Urothelium cell line (cell line): ENCODE measurements at places on chromosomes 16 and 17.

GRCh38 chr16:83619381-83620150 lies 188.2 kb upstream of the HSBP1 start:
- DNase-seq = peak; percentile 22

DNA sequence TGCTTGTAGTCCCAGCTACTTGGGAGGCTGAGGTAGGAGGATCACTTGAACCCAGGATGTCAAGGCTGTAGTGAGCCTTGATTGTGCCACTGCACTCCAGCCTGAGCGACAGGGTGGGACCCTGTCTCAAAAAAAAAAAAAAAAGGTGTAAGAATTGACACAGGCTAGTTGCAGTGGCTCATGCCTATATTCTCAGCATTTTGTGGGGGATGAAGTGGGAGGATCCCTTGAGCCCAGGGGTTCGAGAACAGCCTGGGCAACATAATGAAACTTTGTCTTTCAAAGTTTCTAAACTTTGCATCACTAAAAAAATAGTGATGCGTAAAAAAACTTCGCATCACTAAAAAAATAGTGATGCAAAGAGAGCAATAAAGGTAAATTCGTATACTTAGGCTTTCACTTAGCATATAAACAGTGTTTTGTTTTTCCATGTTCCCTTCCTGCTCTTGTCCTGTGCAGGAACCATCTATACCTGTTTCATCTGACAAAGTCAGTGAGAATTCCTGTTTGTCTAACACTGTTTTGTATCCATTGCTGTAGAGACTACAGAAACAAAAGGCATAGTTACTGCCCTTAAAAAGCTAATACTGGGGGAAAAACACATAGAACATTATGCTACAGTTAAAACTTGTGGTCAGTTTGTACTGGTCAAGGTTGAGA lies 32.1 kb downstream of the CTCF start:
- no peak for DNase-seq

DNA sequence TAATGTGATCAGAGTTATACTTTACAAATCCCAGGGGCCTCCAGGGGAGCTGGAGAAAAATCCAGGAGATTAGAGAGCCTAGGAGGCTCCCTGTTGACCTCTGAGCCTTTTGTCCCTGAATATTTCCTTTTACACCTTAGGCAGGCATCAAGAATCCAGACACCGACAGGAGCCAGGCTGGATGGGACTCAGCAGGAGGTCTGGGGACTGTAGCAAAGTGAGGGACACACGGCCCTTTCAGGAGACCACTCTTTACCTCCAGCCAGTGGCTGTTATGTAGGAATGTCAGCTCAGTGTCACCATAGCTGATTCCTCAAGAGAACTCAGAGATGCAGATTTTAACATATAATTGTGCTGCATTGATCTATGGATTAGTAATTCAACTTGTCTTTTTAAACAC lies 198.4 kb downstream of the SHISA9 start:
- DNase-seq = no peak

GRCh38 chr17:74554909-74555308 lies 9.0 kb upstream of the CD300C start:
- DNase-seq = no peak

DNA sequence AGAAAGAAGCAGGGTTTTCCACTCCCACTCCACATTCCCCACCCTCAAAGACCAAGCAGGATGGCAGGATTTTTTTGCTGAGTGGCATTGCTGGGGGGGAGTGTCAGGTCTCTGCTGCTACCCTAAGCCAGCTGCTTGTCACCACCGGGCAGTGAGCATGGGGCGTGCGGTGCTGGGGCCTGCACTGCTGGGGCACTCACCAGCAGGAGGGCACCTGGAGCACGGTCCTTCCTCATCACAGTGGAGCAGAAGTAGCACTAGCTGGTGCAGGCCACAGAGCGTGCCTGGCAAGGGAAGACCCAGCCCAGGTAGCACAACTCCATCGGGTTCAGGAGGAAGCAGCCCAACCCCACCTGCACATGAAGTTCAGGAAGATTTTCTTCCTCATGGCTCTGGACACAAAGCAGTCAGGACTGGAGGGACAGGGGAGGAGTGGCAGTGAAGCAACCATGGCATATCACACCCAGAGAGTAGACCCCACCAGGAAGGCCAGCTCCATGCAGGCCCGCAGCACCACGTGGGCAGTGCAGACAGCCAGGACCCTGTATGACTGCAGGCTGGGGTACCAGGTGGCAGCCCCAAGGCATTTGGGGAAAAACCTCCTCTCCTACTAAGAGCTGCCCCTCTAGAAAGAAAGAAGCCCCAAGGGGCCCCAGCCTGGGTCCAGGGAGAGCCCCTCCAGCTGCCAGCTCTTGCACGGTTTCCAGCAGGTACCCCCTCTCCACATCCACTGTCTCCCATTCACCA lies 16.7 kb upstream of the MYO18A start:
- DNase-seq = no peak

GRCh38 chr16:69110406-69110805 lies 5.0 kb downstream of the HAS3 start:
- DNase-seq = no peak

DNA sequence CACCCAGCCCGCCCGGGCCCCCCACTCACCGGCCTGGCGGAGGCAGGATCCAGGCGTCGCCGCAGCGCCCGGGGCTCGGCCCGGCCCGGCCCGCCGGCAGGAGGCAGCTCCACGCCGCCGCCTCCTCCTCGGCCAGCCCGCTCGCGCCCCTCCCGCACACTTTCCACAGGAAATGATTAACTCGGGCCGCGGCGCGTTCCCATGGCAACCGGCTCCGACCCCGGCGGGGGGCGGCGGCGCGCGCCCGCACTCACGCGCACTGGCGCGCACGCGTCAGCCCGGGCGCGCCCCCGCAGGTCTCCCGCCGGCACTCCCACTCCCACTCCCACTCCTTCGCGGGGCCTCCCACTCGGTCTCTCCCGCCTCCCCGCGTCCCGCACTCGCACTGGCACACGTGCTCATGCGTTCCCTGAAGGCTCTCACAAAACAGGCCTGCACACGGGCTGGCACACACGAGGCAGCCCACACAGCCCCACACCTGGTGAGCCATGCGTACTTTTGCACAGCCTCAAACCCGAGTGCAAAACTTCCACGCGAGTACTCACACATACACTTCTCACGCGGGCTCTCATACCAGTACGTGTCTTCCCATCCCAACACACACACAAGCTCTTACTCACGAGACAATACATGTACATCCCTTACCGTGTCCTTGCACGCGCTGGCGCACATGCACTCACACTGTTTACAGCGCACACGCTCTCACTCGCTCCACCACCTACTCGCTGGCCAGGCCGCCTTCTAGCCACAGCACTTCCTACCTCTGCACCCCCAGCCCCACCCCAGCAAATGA lies at the start of gene KIFC3:
TSS of gene KIFC3 (minus strand) at position 151 of the 793 bp plus-strand sequence. CDS start 4,248 bp downstream, outside the sequence.
- peak; percentile 90 for DNase-seq

DNA sequence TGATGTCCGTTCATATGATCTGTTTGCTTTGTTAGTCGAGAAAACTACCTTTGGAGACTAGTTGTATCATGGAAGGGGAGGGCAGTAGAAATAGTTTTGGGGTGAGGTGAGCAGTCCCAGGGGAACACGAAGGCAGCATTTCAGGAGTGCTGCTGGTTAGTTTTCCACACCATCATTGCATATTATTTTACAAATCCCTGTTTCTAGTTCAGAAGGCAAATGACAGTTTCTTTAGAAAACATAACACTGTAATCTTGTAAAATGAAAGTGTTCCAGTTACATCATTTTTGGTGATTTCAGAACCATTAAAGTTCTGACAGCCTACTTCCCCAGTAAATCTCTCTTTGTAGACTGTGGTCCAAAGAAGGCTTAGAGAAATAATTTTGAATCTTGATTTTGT lies 25.4 kb downstream of the BANP start:
- no peak for DNase-seq

GRCh38 chr16:82960918-82961317 lies 334.1 kb downstream of the CDH13 start:
- DNase-seq = no peak

- no peak for DNase-seq
Observed at GRCh38 chr17:10061111-10061845, 137.1 kb downstream of the GAS7 start.

DNA sequence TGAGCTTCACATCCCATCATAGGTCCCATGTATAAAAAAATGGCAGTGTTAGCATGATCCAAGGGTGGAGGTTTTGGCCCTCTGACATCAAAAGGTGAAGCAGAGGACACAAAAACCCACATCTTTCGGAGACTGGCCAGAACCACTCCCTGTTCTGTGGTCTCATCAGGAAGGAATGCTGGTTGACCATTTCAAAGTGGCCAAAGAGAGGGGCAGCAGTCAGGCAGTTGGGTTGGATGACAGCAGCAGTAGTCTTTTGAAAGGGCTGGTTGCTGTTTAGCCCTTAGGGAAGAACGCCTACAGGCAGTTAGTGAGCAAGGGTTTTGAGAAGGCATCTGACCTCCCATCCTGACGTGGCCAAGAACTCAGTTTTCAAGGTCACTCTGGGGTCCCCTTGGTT lies 40.5 kb downstream of the LCMT1 start:
- DNase-seq = no peak
